ENCODE measurements at places on chromosomes 1 and 21.

GRCh38 chr1:147551036-147551435, 9.7 kb downstream of the BCL9 start:
- DNase-seq = no peak

DNA sequence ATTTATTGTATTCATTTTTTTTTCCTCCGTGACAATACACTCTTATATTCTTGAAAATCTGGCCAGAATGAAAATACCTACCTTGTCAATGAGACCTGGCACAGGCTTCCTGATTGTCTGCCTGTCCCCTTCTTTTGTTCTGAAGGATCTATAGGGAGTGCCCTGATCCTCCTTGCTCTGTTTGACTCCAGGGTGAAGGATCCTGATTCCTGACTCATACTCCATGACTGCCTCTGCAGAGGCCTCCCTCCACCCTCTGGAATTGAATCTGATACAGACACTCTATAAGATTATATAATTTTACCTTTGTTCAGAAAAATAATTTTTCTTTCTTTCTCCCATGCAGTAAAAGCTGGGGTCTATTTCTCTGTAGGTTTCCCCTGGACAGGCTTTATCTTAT, 116.2 kb downstream of the HMCN1 start:
- no peak for DNase-seq

- DNase-seq = no peak
Measured at GRCh38 chr1:5393603-5394002, 598.6 kb downstream of the NPHP4 start.

GRCh38 chr1:30571380-30571779, 152.0 kb downstream of the MATN1 start:
- no peak for DNase-seq

DNA sequence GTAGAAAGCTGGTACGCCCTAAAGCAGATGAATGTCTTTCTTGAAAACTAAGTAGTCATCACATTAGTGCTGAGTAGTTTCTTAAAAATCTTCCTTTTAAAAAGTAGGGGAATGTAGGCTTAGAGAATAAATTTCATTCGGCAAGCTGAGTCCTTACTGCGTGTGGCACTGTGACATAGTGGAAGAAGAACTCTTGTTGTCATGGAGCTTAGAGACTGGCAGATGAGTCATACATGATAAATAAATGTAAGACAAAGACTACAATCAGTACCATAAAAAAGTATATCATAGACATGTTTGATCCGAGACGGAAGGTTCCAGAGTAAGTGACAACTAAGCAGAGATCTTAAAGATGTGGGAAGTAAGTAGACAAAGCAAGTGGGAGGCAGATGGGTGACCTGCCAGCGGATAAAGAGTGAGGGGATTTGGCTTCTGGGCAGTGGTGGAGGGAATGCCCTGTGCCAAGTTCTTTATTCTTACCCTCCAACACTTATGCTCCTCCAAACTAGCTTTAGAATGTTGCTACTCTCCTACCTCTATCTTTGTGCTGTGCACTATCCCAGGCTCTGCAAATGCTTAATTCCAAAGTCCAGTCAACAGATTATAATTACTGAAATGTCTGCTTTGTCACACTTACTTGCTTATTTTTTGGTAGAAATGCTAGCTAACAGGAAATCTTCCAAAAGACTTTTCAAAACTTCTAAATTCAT, 608.5 kb upstream of the USP24 start:
- no peak for DNase-seq
